ENCODE measurements at places on chromosomes 6 and 20.

GRCh38 chr6:155117785-155118184, 122.7 kb downstream of the TIAM2 start:
- DNase-seq: no peak

DNA sequence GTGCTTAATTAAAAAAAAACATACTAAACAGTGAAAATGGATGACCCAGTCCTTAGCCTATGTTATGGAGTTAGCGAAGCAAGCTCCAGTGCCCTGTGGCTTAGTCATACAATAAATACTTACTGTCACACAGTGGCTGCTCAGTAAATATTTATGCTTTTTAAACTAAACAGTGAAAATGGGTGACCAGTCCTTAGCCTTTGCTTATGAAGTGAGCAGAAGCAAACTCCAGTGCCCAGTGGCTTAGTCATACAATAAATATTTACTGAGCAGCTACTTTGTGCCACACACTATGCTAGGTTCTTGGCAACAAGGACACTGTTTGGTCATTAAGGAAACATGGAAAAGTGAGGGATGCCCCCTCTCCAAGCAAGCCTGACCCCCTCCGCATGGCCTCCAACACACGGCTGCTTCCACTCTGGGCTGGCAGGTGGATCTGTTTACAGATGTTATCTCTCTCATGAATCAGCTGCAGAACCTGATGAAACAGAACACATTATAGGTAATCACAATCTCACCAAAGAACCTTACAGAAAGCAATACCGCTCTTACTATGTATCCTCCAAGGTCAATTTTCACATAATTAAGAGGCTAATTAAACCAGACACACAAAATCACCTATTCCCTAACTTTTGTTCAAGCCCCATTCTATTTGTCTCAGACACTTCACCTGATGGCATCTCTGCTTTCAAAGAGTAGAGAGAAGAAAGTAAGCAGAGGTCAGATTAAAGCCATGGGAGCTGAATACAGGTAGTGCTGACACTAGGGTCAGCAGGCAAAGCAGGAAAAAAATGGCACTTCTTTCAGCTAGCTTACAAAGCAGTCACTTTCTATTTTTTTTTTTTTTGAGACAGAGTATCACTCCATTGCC, 27.3 kb downstream of the CDK5RAP1 start:
- no peak for DNase-seq

DNA sequence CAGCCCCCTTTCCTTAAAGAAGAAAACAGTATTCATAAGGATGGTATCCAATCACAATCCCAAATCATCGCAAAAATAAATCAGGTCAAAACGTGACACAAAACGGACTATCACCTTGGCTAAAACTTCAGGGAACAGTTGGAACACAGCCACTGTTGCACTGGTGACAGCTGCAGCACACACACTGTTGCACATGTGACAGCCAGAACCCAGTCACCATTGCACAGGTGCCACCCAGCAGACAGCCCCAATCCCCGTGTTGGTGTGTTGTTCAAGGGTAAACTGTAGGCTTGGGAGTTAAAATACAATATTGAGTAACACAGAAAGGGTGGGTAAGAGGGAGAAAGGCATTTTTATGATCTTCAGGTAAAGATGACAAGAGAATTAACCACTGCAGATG, 15.8 kb downstream of the PSMB1 start:
- no peak for DNase-seq

- DNase-seq: no peak
Observed at GRCh38 chr6:150465610-150466009, 96.8 kb downstream of the IYD start.

- no peak for DNase-seq
Observed at GRCh38 chr6:55773620-55774216, 101.7 kb downstream of the BMP5 start.

DNA sequence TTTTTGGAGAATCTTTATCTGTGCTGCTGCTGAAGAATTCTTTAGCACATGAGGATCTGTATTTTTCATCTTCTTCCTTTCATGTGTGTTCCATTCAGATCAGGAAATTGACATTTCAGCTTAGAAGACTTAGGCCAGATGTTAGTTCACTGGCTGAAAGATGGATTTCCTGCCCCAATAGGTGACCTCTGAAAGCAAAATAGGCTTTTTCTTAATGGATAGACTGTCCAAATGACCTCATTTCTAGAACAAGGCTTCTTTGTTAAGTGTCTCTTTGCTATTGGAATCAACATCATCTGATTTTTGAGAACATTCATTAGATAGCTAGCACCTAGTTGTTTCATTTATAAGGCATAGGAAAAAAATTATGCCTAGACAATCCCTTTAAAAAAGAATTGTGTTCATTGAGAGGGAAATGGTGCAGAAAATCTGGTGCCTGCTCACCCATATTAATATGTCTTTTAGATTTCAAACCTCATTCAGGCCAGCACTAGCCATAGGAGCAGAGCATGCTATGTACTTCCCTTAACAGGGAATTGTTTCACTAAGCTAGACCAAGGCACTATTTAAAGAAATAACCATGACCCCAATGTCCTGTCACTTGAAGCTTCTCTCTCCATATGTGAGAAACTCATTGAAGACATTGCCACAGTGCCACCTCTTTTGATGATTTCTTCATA, 13.6 kb upstream of the SASH1 start:
- DNase-seq: no peak
